ENCODE measurements at places on chromosomes 5 and 9.

- DNase-seq: peak; percentile 18
These were observed 93.0 kb downstream of the YTHDC2 start for GRCh38 chr5:113606298-113607134.

GRCh38 chr5:176888016-176888864 lies 10.9 kb downstream of the HK3 start:
- no peak for DNase-seq

DNA sequence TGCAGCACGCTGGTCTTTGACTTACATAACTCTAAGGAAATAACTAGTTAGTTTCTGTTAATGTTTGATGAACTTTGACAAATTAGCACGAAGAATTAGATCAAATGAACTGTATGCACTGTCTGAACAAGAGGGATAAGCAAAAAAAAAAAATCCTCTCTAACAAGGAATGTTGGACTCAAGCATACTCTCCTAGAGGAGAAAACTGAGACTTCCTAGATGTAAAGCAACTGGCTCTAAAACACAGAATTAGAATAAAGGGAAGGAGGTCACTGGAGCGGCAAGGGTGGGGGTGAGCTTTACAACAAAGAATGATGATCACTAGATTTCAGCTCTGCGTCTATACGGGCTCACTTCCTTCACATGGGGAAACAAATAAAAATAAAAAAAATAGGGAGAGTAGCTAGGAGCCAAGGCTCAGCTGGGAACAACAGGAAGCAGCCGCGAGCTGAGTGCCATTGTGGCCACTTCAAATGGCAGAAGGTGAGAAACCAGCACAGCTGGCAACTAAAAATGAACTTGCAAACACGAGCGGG lies 48.7 kb upstream of the CEMIP2 start:
- DNase-seq: no peak

DNA sequence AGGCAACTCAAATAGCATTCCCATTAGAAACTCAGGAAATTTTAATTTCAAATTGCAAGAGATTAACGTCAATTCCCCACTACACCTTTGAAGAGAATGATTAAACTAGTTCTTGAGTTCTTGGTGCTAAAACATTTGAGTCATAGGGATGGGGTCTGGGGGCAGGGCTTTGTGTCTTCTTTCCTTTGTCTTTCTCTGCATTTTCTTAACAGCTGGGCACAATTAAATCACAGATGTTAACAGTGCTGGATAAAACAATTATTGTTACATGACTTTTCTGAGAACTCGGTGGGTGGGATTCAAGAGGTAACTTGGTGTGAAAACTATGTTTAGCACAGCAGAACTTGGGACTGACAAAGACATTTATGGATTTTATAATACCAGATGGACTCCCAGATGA lies 351.9 kb upstream of the TNC start:
- no peak for DNase-seq

- DNase-seq: no peak
These were observed 174.7 kb upstream of the PTCH1 start for GRCh38 chr9:95691435-95691834.
